ENCODE measurements at places on chromosomes 1 and 21. TPM values are rescaled to one million over a fixed set of nuclear protein-coding genes. Genes with fewer than 3 reads are reported as not detected.

GRCh38 chr1:24416666-24417391 lies 1.2 kb downstream of the NIPAL3 start:
- peak; percentile 62 for DNase-seq

DNA sequence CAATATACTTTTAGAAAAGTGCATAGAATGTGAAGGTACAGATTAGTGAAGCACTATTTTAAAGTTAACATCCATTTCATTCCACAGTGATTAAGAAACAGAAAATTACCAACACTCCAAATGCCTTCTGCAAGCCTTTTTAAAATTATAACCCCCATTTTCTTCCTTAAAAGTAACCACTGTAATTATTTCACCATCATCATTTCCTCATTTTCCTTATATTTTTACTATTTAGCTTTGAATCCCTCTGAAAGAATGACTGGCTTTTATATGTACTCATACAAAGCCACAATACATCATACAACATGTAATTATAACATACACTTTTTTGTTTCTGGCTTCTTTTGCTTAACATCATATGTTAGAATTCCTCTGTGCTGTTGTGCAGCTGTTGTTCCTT lies 6.5 kb upstream of the NEGR1 start:
- no peak for DNase-seq

GRCh38 chr1:92259350-92259749 lies 39.4 kb downstream of the GLMN start:
- DNase-seq, result no peak

GRCh38 chr21:34688145-34688544 lies 19.4 kb downstream of the CLIC6 start:
- DNase-seq, result no peak

Gene SLC2A5
- polyA plus RNA-seq, result 24.8 TPM

Gene SAMD13
- polyA plus RNA-seq, result 0.53 TPM

Gene UBE2U
- polyA plus RNA-seq, result not detected
